ENCODE measurements at places on chromosomes 5 and 9.
A peak's percentile ranks its signal among the peaks of the same experiment; 100 is the strongest.

DNA sequence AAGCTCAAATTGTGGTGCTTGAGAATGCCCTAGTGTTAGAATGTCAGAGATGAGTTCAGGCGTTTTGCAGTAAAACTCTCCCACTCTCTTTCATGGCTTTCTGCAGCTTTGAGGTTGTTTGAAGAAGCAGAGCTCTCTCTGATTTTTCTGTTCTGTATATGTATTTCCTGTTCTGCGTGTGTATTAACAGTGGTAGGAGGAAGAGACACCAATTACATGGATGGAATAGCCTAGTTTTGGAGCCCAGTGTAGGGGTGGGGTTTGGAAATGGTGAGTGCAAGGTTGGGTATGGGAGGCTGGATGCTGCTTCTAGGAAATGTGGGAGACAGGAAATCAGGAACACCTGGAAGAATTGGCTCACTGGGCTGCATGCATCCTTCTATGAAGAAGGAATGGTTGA lies 12.4 kb downstream of the LARP1 start:
- DNase-seq: no peak

GRCh38 chr5:65086234-65086890 lies 317.6 kb downstream of the CWC27 start:
- no peak for DNase-seq

DNA sequence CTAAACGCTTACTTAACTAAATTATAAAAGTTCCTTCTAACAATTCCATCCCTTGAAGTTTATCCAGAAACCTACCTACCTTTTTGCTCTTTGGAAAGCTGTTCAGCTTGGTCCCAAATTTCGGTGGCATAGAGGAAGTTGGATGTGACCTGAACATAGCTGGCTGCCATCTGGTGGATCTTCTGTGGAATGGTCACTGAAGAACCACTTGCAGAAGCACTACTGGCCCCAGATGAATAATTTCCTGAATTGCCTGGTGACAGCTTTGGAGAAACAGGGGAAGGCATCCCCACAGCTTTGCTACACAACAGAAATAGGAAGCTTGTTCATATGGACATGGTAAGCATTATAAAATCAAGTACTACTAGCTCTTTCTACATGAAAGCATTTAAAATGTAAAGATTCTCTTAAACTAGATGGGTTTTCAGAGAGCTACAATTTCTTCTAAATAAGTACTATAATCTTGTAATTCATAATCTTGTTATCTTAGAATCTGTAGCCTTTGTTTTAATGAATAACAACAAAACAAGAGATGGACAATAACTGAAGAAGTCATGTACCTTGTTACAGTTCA lies 9.9 kb downstream of the LEAP2 start:
- peak; percentile 85 for DNase-seq

DNA sequence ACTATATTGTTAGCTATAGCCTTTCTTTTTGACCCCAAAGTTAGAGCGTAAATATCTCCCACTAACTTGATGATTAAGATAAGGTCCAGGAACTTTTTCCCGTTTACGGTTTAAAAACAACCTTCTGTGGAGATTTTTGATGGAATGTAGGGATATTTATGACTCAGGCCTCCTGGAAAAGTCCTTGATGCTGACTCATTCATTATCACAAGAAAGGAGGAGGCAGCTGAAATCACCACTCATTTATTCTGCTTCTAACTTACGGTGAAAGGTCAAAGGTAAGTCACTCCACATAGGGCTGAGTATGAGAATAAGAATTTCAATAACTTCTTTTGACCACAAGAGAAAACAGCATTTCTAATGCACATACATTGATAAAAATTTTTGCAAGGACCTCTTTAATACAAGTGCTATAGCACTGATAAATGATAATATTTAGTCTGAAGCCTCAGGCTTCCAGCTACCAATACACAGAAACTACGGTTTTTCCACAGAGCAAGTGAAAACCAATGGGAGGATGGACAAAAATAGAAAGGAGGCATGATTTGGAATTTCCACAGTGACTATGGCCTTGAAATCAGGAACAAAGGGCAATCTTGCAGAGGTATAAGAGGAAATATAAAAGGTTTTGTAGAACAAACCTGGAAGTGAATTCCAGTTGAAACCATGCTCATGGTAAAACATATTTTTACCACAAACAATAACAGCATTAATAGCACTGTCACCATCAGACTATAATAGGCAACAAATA lies 146.5 kb downstream of the PPP2R2B start:
- DNase-seq: no peak

DNA sequence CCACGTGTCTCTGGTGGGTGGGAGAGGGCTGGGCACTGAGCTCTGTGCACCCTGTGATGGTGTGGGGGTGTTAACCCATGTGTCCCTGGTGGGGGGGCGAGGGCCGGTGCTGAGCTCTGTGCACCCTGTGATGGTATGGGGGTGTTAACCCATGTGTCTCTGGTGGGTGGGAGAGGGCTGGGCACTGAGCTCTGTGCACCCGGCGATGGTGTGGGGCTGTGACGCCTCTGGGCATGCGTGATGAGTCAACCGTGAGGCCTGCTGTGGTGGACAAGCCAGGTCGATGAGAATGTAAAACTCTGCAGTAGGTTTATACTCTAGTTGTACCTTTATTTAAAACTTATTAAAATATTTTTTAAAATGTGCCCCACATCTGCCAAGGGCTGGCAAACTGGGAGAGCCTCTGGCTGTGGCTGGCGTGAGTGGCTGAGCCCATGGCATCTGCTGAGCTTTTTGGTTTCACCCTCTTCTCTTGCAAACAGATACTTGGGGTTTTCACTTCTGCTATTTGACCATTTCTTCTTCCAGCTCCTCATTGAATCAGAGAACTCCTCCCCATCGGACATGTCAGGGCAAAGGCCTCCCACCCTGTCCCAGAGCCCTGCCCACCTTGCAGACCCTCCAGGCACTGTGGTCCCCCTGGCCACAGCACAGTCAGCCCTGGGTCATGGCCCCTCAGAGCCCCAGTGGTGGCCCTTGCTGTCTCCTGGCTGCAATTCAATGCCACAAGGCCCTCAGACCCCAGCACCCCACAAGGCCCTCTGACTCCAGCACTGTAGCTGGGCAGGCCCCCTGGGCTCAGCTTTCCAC lies 18.5 kb upstream of the EXOC3 start:
- DNase-seq: peak; percentile 44

DNA sequence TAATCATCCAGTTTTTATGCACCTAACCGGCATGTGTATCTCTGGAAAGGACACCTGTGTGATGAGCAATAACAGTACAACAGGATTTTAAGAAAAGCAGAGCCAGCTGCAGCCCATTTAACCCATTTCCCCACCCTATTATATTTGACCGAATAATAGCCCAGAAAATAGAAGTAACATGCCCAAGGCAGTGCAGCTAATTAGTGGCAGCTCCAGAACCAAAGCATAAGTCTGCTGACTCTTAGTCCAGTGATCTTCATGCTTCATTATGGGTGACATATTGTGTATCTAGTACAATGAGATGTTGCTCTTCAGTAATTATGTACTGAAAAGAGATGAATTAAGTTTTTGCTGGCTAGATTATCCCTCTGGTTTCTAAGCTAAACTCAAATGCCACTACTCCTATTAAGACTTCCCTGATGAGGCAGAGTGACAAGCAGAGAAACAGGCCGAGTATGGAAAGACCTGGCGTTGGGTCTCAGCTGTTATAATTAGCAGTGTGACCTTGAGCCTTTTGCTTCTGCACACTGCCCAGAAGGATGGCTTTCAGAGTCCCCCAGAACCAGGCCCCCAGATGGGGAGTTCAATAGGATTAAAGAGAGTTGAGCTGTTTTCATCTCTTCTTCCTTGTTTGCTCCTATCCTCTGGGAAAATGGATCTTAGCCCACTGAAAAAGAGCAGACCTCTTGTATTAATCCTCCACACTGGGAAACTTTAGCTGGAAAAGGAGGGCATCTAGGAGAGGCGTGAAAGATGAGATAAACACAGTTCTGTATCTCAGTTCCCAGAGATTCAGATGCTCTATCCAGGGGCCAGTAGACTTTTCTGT lies 10.8 kb upstream of the C1QTNF3 start:
- no peak for DNase-seq

DNA sequence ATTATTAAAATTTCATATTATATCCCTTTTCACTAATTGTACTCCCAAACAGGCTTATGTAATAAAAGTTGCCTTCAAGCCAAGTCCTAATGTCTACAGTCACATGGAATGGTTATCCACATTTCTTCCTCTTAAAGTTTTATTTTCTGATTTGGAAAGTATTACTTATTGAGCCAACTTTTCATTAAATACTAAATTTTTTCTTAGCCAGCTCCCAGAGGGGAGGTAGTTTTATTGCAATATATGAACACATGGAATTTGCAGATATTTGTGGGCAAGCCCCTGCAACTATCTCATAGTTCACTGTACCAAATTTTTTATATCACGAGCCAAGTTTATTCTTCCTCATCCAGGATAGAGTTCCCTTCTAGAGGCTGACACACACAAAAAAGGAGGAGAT lies 332.8 kb upstream of the PTGER4 start:
- DNase-seq: no peak

GRCh38 chr5:38157024-38157423 lies 101.3 kb upstream of the EGFLAM start:
- no peak for DNase-seq

GRCh38 chr9:132507670-132508469 lies 74.5 kb upstream of the BARHL1 start:
- peak; percentile 84 for DNase-seq

GRCh38 chr9:125150349-125151245 lies 7.3 kb upstream of the SCAI start:
- DNase-seq: no peak

DNA sequence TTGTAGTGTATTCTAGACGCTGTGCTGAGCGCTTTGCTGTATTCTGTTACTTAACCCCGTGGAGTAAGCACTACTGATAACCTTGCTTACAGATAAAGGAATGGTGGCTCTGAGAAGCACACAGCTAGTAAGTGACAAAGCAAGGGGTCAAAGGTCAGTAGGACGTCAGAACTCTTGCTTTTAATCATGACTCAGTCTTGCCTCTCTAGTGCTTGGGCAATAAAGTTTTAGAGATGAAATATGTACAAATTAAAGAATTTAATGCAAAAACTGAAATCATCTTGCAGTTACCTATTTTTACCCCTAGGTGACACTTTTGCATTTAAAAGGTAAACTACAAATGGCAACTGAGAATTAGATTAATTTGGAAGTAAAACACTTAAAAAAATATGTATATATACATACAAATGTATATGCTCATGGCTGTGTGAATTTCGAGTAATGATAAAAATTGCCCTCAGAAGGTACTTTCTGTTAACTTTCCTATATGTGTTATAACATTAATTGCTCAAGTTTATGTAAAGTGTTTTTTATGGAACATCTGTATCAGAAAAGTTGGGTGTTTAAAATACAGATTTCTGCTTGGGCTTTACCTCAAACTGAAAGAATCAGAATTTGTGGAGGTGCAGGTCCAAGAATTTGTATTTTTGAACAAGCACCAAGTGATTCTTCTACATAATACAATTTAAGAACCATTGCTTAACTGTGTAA lies 175.1 kb upstream of the DAB2 start:
- DNase-seq: peak; percentile 54

DNA sequence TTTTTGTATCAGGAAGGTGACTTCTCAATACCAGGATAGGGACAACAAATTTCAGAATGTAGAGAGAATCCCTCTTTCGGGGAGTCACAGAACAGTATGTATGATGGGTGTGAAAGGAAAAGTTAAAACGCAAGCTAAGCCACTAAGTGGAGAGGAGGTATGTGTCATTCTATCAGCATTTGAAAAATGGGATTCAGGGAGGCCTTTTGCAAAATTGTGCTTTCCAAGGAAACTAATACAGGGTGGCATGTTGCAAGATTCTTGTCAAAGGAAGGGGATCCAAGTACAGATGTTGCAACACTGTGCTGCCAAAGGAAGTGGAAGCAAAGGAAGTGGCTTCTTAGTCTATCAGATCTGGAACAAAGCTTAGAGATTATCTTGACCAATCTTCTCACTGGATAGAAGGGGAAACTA lies 12.6 kb upstream of the TNIP1 start:
- peak; percentile 73 for DNase-seq

- DNase-seq: no peak
Observed at GRCh38 chr9:137199411-137200121, 975 bp downstream of the TPRN start.

- peak; percentile 63 for DNase-seq
Observed at GRCh38 chr5:157566902-157567489, 8.6 kb downstream of the ADAM19 start.

DNA sequence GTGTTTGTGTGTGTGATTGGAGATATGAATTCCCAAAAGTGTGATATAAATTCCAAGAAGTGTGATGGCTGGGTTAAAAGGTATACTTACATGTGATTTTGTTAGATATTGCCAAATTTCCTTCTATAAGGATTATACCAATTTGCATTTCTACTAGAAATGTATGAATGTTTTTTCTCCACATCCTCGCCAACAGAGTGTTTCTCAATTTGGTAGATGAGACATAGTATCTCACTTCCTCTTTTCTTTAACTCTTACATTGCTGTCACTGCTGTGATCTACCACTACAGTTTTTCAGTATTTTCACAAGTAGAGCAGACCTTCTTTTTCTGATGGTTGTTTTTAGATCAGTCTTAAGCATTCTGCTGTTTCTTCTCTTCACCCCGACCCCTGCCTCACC lies 111.3 kb downstream of the FER start:
- peak; percentile 86 for DNase-seq

- DNase-seq: no peak
Observed at GRCh38 chr9:81125446-81126092, 563.8 kb downstream of the TLE1 start.

DNA sequence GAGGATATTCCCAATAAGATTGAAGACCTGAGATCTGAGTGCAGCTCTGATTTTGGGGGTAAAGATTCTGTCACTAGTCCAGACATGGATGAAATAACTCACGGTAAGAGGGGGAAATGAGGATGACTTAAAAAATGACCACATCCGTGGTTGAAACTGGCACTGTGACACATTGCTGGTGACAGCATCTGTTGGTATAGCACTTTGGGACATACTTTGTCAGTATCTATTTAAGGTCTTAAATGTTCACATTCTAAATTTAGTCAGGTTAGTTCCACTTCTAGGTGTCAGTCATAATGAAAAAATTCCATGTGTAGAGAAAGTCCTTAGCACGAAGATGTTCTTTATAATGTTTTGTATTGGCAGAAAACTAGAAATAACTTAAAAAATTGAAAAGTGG lies 70.9 kb downstream of the GAPVD1 start:
- DNase-seq: peak; percentile 33

GRCh38 chr5:114243972-114244317 lies 117.9 kb upstream of the KCNN2 start:
- peak; percentile 20 for DNase-seq

- no peak for DNase-seq
Observed at GRCh38 chr5:128408622-128409021, 129.4 kb downstream of the FBN2 start.

- DNase-seq: no peak
Observed at GRCh38 chr5:14672484-14673394, 8.2 kb downstream of the OTULIN start.

DNA sequence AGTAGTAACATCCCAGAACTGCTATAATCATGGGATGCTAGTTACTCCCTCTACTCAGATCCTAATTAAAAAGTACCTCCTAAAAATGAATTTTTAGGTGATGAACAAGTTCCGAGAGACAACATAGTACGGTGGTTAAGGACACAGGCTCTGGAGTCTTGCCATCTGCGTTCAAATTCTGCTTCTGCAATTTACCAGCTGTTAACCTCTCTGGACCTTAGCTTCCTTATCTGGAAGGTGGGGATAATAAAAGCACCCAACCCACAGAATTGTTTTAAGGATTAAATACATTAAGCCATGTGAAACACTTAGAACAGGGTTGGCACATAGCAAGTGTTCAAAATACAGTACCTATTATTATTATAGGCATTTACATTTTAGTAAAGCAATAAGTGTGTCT lies 77.5 kb upstream of the XPA start:
- DNase-seq: no peak
